Activated T-cell treated with anti-CD3 and anti-CD28 coated beads for 24 hours (primary cell): ENCODE measurements at places on chromosomes 11 and 22.

DNA sequence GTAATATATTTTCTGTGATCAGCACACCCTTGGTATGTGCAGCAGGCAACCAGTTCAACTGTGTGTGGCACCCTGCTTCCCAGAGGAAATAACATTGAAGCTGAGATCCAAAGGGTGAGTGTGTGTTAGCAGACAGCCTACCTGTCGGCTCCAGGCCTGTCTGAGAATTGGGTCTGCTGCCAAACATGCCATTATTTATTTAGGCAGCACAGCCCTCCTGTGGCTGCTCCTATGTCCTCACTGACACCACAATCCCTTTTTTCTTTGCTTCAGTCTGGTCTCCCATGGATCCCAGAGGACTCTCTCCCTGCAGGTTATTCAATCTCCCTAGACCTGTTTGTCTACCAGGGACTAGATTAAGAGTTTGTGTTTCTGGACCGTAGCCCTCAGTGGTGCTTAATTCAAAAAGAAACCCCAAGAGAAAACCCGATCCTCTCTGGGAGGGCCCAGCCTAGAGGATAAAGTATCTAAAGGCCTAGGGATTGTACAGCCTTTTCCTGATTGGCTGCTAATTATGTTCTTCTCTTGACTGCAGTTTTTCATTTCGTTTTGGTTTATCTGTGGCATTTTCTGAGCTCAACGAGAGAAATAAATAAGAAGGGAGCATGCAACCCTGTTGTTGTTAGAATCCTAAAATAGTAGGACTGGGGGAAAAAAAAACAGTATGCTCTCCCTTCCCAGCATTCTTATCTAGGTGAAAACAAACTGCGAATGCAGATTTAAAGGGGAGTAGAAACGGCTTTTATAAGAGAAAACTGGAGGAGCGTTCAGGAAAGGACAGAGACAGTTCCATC lies 24.1 kb downstream of the KCNE3 start:
- DNase-seq, result no peak

DNA sequence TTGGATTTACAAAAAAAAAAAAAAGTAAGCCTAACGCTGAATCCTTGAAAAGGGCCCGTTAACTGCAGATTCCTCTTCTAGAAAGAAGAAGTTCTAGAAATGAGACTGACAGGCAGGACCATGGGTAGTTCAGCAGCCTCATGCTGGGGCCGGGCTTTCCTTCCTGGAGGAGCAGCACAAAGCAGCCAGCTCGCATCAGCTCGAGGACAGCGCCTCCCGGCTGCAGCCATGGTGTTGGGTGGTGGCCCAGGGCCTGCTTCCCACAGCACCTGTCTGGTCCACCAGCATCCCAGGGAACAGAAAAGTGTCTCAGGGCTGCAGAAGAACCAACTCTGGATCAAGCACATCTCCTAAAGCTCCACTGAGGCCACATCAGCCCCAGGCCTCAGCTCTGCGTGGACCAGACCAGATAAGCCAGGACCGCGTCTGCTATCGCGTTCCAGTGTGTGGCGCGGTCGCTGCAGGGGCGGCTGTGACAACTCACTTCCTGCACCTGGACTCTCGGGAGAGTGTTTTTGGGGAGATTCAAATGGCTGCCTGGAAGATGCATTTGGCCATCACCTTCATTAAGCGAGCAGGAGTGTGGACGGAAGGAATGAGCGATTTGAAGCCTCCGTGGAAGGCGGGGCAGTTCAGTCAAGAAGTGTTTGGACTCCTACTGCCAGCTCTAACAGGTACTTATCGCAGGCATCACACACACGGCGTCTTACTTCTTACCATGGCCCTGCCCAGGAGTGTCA lies 53.5 kb downstream of the MYH9 start:
- no peak for DNase-seq

DNA sequence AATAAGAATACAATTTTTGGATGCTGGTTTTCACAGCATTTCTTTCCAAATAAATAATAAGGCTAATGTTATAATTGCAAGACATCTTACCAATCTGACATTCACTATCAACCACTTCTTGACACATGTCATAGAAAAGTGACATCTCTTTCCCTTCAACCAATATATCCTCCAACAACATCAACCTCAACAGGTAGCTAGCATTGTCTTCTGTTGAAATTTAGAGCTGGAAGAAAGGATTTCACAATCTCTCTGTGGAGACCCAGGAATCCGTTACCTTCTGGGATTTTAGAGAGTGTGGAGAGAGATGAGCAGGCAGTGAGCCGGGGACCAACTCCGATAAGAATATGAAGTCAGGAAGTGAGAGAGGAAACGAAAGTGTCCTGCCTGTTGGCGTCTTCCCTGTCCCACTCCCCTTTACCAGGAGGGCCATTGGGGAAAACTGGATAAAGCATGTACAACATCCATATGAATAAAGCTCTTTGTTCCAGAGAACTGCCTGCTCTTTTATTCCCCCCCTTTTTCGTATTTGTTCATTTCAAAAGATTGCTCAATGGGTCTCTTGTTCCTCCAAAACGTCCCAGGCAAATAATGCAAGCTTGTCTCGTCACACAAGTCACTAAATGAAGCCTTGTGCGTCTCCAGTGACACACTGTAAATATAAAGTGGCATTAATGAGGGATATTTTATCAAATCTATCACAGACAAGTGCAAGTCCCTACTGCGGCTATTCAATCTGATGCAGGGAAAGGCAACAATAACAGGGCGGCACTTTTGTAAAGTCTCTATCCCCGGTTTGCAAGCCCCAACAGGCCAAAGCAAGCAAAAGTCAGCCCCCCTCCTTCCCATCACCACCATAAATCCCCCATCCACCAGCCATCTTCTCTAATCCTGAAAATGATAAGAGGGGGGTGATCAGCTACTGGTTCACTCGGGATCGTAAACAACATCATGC lies 3.4 kb downstream of the CADM1 start:
- no peak for DNase-seq

GRCh38 chr11:62352355-62353336 lies 15.4 kb downstream of the ASRGL1 start:
- DNase-seq, result no peak

- DNase-seq, result no peak
Measured at GRCh38 chr11:94068764-94069163, 47.6 kb downstream of the HEPHL1 start.

DNA sequence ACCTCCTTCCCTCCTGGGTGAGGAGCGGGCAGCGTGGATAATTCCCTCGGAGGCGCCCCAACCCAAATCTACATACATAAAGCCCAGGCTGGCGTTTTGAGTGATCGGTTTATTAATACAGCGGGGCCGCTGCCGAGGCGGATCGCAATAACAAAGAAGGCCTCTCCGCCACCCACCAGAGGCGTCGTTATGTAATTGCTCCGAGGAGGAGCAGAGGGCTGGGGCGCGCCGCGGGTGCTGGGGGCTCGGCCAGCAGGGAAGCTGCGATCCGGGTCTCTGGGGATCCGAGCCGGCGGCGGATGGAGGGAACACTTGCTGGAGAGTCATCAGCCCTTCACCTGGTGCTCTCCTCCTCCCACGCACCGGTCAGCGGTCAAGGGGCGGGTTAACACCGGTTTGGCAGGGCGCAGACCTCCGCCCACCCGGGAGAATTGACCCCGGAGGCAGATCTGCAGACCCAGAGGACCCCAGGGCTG lies 6.4 kb upstream of the TP53I11 start:
- DNase-seq, result no peak

GRCh38 chr11:74721479-74721835 lies 9.8 kb downstream of the CHRDL2 start:
- DNase-seq, result no peak
